Fibroblast of skin of left biceps (primary cell): ENCODE measurements at places on chromosomes 3 and 15.

- no peak for DNase-seq
Measured at GRCh38 chr15:100903168-100903554, 16.0 kb upstream of the LRRK1 start.

DNA sequence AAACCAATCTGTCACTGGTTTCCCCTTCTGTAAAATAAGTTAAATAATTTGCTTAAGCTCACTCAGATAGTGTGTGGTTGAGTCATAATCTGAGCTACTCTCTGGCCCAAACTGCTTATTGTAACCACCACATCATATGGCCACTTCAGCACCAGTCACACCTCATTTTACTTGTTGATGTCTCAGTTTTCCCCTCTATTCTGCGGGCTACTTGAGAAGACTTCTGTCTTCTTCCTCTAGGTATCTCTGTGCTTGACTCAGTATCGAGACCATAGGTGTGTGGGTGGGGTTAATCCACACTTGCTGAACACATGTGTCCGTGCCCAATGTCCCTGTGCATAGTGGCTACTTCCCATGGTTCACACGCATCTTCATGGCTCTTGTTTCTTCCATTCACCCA lies 32.9 kb downstream of the CRYGS start:
- no peak for DNase-seq

- DNase-seq = no peak
Measured at GRCh38 chr3:174858353-174858752, 781 bp upstream of the NAALADL2 start.

GRCh38 chr15:42734076-42734672 lies 2.8 kb downstream of the CDAN1 start:
- DNase-seq = no peak

DNA sequence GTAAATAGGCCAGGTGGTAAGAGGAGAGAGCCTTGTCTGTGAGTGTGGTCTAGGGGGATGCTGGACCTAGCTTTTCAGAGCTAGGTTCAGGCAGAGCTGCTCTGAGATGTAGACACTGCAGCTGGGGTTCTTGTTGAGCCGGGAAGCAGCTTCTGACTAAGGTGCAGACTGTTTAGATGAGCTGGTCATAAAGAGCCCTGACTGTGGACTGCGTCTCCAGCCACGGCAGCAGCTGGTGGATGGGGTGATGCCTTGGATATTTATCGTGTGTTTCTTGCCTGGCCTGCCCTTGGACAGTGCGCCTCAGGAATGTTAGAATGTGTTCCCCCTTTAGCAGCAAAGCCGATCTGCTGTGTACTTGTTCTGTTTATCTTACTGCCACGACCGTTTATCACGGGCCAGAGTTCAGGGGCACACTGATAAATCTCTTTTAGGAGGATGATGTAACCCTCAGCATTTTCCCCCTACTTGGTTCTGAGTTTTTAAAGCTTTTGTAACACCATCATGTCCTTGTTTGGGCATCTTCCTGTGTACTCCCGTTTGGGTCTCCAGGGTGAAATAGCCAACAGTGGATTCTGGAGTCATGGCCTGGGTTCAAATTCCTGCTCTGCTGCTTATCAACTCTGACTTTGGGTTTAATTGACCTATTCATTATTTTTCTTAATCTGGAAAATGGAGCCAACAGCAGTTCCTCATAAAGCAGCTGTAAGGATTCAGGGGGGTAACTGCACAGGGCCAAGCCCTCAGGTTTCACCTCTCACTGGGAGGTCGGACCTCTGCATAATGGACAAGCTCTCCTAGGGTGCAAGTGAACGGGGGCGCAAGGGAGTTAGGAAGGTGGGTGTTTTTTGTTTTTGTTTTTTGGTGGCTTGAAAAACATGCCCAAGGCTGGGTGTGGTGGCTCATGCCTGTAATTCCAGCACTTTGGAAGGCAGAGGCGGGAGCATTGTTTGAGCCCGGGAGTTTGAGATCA lies 51.4 kb downstream of the FLNB start:
- no peak for DNase-seq

GRCh38 chr3:25854214-25854613 lies 64.3 kb downstream of the OXSM start:
- DNase-seq = no peak

DNA sequence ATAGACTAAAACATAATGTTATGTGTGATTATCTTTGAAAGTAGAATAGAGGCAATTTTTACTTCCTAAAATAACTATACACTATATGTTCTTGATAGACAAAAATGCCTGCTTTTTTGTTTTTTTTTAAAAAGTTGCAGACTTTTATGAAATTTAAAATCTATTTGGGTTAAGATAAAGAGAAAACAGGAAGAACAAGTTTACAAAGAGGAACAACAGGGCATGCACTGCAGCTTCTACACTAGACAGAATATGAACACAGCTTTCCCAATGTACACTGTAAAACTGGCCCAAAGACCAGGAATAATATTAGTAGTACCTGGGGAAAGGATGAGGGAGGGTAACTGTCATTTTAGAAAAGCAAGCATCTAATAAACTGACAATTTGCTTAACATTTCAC lies 53.7 kb downstream of the NR1I2 start:
- DNase-seq = no peak

DNA sequence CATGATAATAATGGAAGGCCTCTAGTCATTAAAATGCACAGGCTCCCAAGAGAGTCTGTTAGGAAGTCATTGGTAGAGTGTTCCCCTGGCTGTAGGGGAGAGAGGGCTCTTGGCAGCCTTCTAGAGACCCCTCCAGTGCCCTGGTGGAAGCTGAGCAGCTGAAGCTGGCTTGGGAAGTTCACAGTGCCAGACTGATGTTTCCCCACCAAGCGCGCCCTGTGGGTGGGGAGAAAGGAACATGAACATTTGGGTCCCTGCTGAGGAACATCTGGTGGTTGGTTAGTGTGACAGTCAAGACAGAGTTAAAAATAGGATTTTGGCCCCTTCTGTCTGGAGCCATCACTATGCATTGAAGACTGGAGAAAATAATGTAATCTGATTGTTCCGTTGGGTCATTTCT lies 37.1 kb upstream of the RGMA start:
- no peak for DNase-seq

DNA sequence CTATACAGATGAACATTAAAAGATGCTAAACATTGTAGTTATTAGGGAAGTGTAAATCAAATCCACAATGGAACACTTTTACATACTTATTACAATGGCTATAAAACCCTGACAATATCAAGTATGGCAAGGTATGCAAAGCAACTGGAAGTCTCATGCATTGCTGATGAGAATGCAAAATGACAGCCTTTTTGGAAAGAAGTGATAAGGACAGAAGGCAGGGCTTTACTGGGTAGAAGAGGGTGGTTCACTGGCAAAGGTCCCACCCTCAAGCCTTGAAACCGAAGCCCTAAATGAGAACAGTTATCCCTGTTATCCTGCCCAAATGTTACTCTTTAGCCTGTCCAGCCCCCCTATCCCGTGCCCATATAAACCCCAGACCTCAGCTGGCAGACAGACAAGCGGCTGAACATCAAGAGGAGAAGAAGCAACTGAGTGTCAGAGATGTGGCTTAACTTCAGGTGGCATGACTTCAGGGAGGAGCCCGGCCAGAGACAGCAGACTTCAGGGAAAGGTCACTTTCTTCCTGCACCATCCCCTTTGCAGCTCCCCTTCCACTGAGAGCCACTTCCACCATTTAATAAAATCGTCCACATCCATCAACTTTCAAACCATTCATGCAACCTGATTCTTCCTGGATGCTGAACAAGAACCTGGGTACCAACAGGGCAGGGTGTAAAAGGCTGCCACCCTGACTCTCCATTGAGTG lies 732 bp upstream of the GCSAM start:
- no peak for DNase-seq
